ENCODE measurements at places on chromosomes 1 and 21.

DNA sequence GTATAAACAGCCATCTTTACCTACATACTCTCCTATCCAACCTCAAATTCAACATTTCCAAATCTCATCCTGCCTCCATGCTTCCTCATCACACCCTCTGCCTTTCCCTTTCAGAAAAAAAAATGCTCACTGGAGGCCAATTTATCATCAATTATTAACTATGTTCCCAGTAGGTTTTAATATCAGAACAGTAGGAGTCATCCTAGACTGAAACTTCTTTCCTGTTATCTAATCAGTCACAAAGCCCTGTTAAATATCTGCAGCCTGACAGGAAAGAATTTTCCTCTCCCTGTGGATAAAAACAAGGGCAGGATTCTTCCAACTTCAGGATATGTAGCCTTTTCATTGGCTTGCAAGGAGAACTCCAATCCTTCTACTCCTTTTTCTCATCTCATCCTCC lies 28.4 kb downstream of the EGLN1 start:
- no peak for DNase-seq

DNA sequence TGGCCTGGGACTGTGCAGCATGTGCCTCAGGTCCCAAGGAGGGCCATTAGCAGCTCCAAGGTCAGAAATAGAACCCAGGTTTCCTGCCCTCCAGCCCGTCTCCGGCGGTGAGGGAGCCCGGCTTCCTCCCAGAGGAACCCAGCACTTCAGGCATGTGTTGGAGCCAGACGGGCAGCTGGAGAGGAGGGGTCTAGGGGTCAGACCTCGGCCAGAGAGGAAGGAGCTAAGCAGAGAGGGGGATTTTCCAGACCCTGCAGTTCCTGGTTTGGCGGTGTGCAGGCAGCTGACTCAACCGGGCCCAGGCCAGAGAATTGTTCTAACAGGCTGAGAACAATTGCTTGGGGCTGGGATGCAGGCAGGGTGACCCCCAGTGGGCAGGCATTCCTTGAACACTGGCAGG lies 37.1 kb downstream of the HSPG2 start:
- no peak for DNase-seq

GRCh38 chr21:31777857-31778256 lies 45.9 kb upstream of the SCAF4 start:
- no peak for DNase-seq

- DNase-seq = no peak
Measured at GRCh38 chr1:64608005-64608650, 136.7 kb upstream of the RAVER2 start.

- no peak for DNase-seq
Measured at GRCh38 chr1:185487936-185488335, 170.9 kb upstream of the IVNS1ABP start.

GRCh38 chr1:206809504-206810084 lies 37.3 kb upstream of the IL10 start:
- DNase-seq = no peak

DNA sequence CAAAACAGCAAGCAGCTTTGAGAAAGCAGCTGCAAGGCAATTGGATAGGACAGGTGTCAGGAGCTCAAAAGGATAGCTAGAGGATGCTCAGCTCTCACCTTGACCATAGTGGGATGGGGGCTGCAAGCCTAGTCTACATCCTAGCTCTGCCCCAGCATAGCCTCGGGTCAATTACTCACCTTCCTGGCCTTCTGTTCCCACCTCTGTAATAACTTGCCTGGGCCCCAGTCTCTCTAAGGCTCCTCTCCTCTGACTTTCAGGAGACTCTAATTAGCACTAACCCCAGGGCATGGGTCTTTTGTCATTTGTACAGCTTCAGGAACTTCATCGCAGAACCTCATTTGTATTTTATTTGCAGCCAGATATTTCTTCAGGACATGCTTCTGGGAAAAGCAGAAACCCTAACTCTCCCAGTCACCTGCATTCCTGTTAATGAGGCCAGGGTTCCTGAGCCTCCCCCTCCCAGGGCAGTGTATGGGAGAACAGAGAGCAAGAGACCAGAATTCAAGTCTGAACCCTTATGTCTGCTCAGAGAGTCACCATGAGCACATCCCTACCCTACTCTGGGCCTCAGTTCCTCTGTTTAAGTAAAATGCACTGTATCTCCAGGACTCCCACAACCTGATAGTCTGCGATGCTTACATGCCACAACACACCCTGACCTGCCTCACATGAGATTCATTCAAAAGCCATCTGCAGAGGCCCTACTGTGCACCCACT lies 108.1 kb downstream of the MATN1 start:
- no peak for DNase-seq

DNA sequence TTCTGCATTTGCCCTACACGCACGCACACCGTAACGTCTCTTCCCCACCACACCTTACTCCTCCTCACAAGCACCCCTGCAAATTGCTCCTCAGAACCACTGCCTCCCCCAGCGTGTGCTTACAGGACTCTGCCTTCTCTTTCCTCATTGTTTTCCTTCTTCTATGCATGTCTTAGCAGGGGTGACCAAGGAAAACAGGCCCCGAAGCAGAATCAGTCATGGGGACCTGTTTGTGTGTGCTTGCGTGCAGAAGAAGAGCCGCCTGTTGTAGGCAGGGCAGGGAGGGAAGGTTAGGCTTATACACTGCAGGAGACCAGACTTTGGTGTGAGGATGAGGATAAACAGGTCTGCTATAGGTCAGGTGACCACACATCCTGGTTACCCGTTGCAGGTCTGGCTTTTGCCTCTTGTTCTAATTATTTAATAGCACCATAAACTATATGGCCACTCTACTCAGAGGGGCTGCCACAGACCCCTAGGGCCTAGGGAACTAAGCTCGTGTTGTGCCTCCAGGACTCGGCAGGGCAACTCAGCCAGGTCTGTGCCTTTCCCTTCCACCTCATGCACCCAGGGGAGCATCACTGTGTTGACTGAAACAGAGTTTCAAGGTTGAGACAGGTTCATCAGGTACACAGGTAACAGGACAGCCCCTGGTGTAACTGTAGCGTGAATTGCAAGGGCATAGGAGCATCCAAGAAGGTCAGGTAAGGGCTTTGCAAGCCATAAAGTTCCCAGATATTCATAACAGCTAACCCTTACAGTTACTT lies 60.8 kb upstream of the EPS8L3 start:
- DNase-seq = no peak

DNA sequence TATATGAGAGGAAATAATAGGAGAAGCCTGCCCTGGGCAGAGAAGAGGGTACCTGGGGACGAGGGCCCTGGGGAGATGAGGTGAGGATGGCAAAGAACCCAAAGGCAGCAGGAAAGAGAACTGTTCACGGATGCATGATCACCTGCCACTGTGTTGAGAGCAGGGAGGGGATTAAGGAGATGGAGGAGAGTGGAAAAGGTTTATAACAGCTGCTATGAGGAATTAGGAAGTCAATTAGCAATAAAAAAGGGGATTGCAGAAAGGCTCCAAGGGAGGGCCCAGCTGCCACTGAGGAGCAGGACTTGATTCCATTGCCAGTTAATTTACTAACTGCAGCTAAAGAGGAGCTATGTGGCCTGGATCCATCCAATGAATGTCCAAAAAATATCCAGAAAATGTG lies 61.1 kb downstream of the GFI1 start:
- no peak for DNase-seq

DNA sequence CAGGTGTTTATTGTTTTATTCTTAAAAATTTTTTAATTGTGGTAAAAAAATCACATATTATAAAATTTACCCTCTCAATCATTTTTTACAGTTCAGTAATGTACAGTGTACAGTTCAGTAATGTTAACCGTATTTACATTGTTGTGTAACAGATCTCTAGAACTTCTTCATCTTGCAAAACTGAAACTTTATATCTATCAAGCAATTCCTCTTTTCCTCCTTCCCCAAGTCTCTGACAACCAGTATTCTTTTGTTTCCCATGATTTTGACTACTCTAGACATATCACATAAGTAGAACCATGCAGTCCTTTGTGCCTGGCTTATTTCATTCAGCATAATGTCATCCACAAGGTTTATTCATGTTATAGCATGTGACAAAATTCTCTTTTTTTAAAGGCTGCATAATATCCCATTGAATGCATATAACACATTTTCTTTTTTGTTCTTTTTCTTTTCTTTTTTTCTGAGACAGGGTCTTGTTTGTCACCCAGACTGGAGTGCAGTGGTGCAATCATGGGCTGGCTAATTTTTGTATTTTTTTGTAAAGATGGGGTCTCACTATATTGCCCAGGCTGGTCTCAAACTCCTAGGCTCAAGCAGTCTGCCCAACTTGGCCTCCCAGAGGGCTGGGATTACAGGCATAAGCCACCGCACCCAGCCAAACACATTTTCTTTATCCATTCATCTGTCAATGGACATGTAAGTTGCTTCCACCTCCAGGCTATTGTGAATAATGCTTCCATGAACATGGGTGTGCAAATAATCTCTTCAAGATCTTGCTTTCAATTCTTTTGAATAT lies 17.2 kb upstream of the RCSD1 start:
- no peak for DNase-seq

GRCh38 chr1:228287541-228288425 lies 79.9 kb downstream of the OBSCN start:
- no peak for DNase-seq

DNA sequence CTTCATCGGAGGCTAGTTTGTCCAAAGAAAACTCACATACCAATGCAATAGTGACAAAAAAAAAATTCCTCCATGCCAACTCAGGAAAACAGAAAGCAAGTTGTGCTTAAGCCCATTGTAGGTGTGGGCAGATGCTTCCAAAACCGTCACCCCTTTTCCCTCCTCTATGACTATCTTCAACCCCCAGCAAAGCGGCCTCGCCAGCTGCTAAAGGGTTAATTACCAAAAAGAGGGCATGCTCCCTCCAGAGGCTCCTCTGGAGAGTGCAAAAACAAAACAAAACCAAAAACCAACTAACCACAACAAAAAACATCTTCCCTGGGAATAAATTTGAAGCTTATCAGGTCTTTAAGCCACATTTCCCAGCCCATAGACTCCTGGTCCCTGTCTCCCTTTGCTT lies 1.2 kb downstream of the LMOD1 start:
- no peak for DNase-seq

GRCh38 chr1:243270097-243270864 lies 14.4 kb downstream of the SDCCAG8 start:
- no peak for DNase-seq

GRCh38 chr1:17011092-17011438 lies 663 bp downstream of the ATP13A2 start:
- DNase-seq = no peak

- no peak for DNase-seq
Measured at GRCh38 chr1:24470592-24470991, 32.0 kb upstream of the RCAN3 start.

- no peak for DNase-seq
Measured at GRCh38 chr1:151993734-151994496, at the start of gene S100A10. S100A10 (minus strand) TSS chr1:151993859; CDS start chr1:151986230, 7,629 bp downstream.

DNA sequence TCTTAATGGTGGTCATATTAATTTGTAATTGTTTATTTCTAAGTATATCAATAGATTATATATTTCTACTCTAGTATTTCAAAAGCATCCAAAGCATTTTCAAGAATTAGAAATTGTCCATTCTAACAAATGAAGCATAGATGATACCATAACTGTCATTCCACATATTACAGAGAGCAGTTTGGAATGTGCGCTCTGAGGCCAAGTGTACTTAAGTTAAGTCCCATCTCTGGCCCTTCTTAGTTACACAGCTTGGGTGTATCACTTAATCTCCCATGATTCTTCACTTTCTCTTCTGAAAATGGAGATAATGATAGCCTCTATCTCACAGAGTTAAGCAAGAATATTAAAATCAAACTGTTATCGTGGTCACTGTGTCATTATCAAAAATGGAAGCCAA lies 281.1 kb downstream of the MRPL39 start:
- DNase-seq = no peak

DNA sequence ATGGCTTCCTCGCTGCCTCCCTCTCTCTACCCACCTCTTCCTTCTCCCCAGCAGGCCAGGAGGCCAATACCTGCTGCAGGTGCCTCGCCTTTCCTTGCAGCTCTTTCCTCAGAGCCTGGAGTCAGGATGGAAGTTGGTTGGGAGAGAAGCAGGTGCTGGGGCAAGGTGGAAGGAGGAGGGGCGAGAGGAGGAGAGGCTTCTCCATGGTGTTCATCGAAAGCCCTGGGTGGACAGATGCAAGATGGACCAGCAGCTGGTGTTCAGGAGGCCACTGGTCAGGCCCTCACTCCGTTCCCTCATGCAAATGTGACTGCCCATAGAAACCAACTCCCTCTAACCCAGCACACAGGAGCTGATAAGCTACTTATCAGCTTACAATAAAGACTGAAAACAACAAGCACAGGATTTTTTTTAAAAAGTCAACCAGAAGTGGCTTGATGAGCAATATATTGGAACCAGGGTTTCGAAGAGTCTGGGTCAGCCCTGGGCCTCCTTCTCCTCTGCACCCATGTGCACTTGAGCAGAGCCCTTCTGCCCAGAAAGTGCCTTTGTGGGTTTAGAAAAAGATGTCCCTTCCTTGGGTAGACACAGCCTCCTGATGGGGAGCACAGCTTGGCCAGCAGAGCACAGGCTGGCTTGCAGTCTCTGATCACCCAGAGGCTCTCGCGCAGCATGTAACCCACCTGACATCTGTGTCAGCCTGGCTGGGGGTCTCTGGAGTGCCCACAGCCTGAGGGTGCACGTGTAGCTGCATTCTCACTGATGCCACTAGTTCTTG lies 16.6 kb upstream of the GSTM4 start:
- DNase-seq = no peak

GRCh38 chr1:183776731-183777130 lies 28.2 kb upstream of the RGL1 start:
- DNase-seq = no peak

GRCh38 chr1:203425663-203425975 lies 50.0 kb upstream of the PRELP start:
- DNase-seq = no peak

DNA sequence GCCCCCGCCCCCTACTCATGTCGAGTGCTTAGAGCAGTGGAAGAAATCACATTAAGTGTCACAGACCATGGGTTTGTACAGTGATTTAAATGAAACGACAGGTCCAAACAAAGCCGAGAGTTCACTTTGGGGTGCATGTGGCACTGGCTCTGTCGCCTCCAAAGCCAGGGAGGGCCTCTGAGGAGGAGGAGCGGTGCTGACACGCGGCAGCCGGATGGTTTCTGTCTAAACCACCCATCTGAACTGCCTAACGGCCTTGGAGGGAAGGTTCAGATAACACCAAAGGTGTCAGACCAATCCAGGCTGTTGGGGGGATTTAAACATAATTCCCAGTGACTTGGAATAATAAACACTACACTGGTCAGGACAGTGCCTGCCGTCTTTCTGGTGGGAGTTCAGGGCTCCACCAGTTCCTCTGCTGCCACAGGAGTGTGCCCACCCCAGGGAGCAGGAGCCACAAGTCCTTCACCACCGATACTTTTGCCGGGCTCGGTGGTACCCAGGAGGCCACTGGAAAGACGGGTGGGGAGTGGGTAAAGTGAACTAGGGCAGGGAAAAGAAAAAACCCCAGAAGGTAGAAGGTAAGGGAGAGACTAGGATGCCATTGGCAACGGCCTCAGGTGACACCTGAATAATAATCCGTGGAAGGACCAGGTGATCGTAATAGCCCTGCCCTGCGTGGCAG lies 78.2 kb downstream of the SLC66A1 start:
- DNase-seq = no peak

Data from amygdala (tissue), 56 donors.